ENCODE measurements at places on chromosomes 12 and 14. TPM values are rescaled to one million over a fixed set of nuclear protein-coding genes. Genes with fewer than 3 reads are reported as not detected.
A peak's percentile ranks its signal among the peaks of the same experiment; 100 is the strongest.

GRCh38 chr14:103523575-103523954 is 935 bp upstream of the CKB start:
- DNase-seq = no peak

- DNase-seq = no peak
Observed at GRCh38 chr14:94653321-94653720, 41.1 kb downstream of the SERPINA3 start.

The NPAS3 gene
- total RNA-seq = 1.7 TPM

DNA sequence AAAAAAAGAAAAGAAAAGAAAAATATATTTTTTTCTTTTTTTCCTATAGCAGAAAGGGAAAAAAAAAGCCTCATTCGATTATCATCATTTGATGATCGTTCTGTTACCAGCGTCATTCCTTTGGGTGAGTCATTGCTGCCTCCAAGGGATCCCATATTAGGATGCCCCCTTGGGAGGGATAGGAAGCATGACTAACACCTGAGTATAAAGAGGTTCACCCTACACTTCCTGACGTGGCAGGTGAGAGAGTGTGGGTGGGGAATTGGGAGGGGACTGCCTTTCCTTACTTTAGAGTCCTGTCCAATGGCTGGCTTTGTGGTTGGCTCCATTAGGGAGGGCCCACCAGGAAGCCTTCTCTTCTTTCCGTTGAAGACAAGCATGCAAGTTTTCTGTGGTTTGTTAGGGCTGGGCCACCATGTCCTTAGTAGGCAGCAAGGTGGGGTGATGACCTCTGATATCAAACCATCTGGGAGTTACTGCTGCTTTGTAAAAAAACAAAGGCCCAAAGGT is 56.1 kb upstream of the FUT8 start:
- no peak for DNase-seq

- DNase-seq = peak; percentile 56
Observed at GRCh38 chr12:48999371-49000131, at the start of gene DDN. DDN (minus strand) TSS chr12:48999375; CDS start chr12:48999287, 88 bp downstream.

DNA sequence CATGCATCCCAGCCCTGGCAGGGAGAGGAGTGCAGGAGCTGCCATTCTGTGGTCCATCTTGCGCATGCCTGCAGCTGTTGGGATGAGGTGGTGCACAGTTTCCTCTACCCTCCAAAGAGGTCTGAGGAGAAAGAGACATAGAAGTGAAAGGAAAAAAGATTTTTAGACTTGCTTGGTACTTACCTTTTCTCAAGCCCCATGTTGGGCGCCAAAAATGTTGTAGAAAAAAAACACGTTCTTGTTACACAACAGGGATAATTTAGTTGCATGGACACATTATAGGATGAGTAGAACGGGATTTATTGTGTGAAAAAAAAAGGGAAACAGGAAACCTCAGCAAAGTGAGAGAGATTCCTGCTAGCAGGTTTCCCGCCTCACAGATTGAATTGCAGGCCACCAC is 244.4 kb upstream of the GARIN2 start:
- DNase-seq = no peak

The CLEC7A gene
- total RNA-seq = 2.3 TPM

DNA sequence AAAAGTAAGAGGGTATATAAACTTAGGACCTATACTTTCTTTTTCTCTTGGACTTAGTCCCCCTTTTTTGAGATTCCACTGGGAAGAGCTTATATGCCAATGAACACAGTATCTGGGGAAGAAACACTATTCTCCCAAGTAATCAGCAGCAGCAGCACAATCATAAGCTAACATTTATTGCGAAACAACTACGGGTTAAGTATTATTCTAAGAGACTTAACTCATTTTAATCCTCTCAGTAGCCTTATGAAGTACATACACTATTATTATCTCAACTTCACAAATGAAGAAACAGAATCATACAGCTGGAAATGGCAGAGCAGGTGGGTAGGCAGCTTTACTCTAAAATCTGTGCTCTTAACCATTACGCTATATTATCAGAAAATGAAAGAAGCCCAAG is 27.9 kb downstream of the BAZ2A start:
- DNase-seq = no peak

GRCh38 chr12:52285851-52286530 is 5.3 kb downstream of the KRT81 start:
- no peak for DNase-seq

DNA sequence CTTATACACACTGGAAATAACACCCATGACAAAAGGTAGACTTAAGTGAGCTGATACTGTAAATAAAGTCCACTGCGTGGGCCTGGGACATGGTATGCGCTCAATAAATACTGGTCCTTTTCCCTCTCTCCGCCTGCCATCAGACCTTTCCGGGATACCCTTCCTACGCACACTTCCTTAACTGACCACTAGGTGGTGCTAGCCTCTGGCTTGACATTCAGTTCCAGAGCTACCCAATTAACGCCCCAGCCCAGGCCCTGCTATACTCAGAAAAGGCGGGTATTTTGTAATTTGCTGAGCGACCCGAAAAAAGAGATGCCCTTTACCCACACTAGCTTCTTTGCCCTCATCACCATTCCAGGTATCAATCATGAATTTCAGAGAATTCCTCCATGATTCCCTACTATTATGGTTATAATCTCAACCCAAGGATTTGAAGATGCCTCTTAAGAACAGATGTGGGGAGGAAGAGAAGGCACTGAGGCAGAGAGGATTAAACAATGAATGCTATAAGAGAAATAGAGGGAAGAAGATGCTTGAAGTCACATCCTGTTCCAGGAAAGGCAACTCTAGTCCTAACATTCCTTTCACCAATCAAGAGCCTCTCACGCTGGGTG is 3.9 kb upstream of the LRP1 start:
- peak; percentile 63 for DNase-seq

GRCh38 chr12:5796959-5797225 is 148.2 kb downstream of the ANO2 start:
- DNase-seq = no peak

DNA sequence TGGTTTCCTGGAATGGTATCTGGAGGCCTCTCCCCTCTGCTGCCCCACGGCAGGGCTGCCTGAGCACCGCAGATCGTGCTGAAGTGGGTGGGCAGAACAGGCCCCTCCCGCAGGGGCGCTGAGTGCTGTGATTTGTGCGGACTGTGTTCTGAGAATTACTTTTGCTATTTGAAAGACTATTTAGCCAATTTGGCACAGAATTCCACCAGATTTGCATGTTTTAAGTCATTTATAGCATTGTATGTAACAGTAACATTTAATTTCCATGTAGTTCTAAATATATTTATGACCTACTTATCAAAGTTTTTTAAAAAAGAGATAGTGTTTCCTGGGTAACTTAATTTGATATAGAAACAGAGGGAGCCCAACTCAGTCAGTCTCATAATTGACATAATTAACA is 55.3 kb downstream of the TNFAIP2 start:
- DNase-seq = no peak

GRCh38 chr14:63394841-63395240 is 76.1 kb upstream of the GPHB5 start:
- DNase-seq = no peak

- DNase-seq = no peak
Observed at GRCh38 chr12:65923228-65923627, 98.9 kb downstream of the HMGA2 start.

GRCh38 chr14:103390605-103391004 is 5.4 kb downstream of the MARK3 start:
- DNase-seq = no peak

- no peak for DNase-seq
Observed at GRCh38 chr14:51697848-51698247, 46.1 kb downstream of the FRMD6 start.

GRCh38 chr14:99265571-99265970 is 6.4 kb downstream of the BCL11B start:
- DNase-seq = no peak

The CCNB1IP1 gene
- total RNA-seq = 41.1 TPM

GRCh38 chr14:35196571-35196970 is 74.2 kb downstream of the PRORP start:
- no peak for DNase-seq

The E2F7 gene
- total RNA-seq = 0.08 TPM

GRCh38 chr12:41424651-41425050 is 236.5 kb downstream of the PDZRN4 start:
- DNase-seq = no peak

- DNase-seq = peak; percentile 38
Observed at GRCh38 chr12:57232156-57232756, 2.7 kb downstream of the SHMT2 start.

The RGS6 gene
- total RNA-seq = 26.1 TPM

The GSKIP gene
- 11.1 TPM for total RNA-seq

The ABCD2 gene
- 9.2 TPM for total RNA-seq

DNA sequence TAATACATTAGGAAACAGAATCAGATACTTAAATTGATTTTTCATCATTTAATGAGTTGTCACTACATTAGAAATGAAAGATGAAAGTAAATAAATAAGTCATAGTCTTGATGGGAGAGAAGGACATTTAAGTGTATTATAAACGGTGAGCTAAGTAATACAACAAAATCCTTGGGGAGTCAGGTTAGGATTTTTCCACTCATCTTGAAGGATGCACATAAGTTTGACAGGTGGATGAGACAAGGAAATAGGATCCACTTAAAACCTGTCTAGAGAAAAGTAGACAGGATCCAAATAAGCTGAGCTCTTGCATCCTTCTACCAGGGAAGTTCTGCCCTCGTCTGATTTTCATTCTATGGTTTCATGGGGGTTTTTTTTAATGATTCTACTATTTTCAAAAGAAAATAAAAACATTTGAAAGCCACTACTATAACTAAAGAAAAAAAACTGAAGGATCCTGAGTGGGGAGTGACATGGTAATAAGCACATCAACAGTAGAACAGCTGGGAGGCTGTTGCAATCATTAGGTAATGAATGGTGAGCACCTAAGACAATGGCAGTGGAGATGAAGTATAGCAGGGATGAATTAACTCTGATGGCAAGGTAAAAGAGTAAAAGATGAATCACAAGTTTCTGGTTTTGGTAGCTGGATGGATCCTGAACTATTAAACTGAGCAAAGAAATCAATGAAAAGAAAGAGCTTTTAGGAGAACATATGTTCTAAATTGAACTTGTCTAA is 17.0 kb downstream of the CEP128 start:
- no peak for DNase-seq

GRCh38 chr14:89430391-89431236 is 13.6 kb upstream of the FOXN3 start:
- no peak for DNase-seq

The C2CD5 gene
- total RNA-seq = 19.5 TPM

DNA sequence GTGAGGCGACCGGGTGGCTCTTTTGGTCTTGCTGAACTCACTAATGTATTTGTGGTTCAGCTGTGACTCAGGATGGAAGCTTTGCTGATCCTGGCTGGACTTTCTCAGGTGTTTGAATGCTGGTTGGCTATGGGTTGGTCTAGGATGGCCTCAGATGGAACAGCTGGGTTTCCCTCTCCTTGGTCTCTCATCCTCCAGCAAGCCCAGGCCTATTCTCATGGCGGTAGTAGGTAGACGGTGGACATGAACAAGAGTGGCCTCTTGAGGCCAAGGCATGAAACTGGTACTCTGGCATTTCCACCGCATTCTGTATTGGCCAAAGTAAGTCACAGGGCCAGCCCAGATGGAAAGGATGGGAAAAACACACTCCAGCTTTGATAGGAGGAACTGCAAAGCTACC is 11.8 kb upstream of the POLR3B start:
- no peak for DNase-seq

DNA sequence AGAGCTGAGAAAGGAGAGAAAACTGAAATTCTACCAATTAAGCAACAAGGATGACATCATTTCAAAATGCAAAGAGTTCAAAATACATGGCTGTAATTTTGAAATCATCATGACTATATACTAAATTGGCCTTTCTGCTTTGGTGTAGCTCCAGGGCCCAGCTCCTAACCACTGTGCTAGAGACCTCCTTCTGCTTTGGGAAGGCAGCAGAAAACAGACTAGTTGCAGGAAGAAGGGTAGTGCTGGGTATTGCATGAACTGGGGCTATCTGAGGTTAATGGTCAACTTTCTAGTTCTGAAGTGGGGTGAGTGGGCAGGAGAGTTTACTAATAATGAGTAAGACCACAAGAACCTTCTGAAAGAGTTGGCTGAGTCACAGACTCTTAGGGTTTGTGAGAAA is 66.2 kb downstream of the PTGER2 start:
- no peak for DNase-seq

The ADCY4 gene
- total RNA-seq = 20.6 TPM

DNA sequence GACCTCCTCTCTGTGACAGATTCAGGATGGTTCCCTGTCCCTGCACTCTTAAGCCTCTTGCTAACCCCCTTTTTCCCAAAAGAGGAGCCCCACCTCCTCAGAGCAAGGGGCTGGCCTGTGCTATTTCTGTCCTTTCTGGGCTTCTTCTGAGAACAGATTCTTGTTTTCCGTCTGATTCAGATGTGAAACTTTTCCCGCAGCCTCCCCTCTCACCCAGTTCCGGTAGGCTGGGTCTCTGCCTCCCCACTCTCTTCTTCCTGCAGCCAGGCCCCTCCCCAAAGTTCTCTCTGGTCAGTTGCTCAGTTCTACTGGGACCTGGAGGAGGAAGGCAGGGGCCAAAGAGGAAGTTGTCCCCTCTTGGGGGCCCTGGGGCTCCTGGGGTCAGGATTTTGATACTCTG is 11.8 kb downstream of the PDE1B start:
- DNase-seq = no peak

DNA sequence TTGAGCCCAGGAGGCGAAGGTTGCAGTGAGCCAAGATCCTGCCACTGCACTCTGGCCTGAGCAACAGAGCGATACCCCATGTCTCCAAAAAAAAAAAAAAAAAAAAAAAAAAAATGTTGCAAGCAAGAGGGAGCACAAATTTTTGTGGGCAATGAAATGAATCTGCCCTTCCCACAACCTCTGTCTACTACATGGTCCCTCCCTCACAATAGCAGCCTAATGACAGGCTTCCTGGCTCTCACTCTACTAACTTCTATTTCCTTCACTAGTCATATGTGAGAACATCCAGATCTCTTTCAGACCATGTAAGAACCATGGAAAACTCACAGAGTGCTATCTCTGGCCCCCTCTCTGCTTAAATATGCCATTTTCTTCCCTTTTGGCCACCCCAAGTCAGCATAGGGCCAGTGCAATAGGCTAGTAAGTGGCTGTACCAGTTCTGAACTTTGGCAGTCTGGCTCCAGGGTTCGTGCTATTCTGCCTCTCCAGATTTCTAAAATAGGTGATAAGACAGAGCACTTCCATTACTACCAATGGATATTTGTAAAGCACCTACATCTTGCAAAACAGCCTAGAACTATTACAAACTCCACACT is 7.1 kb downstream of the OSBPL8 start:
- no peak for DNase-seq

The AKAP6 gene
- 180 TPM for total RNA-seq

DNA sequence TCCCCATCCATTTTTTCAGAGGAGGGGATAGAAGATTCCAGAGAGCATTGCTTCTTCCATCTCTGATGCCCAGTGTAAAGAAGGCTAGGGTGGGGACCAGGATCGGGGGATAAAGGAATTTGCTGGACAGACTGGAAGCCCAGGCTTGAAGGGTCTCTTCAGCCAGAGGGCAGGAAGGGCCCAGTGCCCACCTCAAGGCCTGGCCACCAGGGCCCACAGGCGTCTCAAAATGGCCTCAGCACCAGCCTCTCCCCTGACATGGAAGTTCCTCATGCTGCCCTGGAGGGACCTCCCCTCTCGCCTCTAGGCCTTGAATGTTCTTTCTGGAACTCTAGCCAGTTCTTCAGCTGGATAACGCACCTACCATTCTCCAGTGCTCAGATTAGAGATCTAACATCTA is 2.8 kb downstream of the RPS6KL1 start:
- DNase-seq = no peak

The PLA2G1B gene
- total RNA-seq = not detected

The EIF2S3B gene
- total RNA-seq = 0.35 TPM

The C14orf39 gene
- total RNA-seq = not detected

GRCh38 chr12:80979816-80980215 is 42.1 kb upstream of the LIN7A start:
- no peak for DNase-seq

The ZC2HC1C gene
- 11.3 TPM for total RNA-seq

- no peak for DNase-seq
Observed at GRCh38 chr14:65065719-65066118, 36.6 kb downstream of the MAX start.
